ENCODE measurements at places on chromosomes 2 and 18. TPM values are rescaled to one million over a fixed set of nuclear protein-coding genes. Genes with fewer than 3 reads are reported as not detected.

IL36RN gene
- total RNA-seq, result not detected

TMEM17 gene
- 3.5 TPM for total RNA-seq

SERPINB3 gene
- not detected for total RNA-seq

MATN3 gene
- total RNA-seq, result 1.3 TPM

POTEC gene
- not detected for total RNA-seq

PLCL1 gene
- total RNA-seq, result 0.09 TPM

DNAJC5G gene
- total RNA-seq, result not detected

SLC5A7 gene
- not detected for total RNA-seq

POTEJ gene
- not detected for total RNA-seq

C2orf69 gene
- 12.1 TPM for total RNA-seq

VWA3B gene
- total RNA-seq, result not detected

SLC38A11 gene
- 3.0 TPM for total RNA-seq

IL1R1 gene
- total RNA-seq, result 25.0 TPM

SOX11 gene
- total RNA-seq, result not detected

LONRF2 gene
- not detected for total RNA-seq
